Thyroid gland (tissue), 4 donors: ENCODE measurements at places on chromosomes 6 and 20. TPM values are rescaled to one million over a fixed set of nuclear protein-coding genes. Genes with fewer than 3 reads are reported as not detected.

- no peak for DNase-seq
These were observed 155.7 kb upstream of the PRSS16 start for GRCh38 chr6:27091661-27092315.

GRCh38 chr6:14399635-14400034, 282.1 kb downstream of the CD83 start:
- no peak for DNase-seq

The ECHDC1 gene
- 77.7 TPM for total RNA-seq

DNA sequence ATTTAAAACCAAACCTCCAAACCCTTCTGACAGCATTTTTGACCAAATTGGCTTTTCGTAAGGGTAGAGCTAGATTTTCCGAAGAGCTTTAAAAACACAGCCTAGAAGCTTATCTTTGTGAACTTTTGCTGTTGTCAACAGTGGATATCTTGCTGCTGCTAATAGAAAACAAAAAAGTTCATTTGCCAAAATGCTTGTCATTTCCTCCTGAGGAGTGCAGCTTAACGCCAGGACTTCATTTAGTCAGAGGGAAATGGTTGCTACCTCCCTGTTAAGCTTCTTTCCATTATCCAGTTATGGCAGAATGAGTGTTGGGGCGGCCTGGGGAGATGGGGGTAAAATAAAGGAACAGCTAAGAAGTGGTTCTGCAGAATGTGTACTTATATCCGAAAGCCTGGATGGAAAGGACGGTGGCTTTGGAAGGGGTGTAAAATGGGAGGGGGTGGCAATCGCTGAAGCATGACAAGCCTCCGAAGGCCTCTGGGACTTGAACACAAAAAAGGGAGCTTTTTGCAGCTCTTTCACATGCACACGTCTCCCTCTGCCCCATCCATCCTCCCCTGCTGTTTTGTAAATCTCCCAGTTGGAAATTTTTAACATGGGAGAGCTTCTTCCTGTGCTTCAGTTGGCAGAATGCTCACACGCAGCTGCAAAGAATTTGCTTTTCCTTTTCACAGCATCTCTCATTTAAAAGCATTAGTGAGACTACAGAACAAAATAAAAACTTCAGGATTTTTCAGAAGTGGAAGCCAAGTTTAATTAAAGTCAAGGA, 22.5 kb downstream of the JARID2 start:
- DNase-seq: no peak
